ENCODE measurements at places on chromosomes 1 and 21.

- DNase-seq = no peak
Observed at GRCh38 chr21:44049182-44049581, 37.1 kb downstream of the TRAPPC10 start.

- DNase-seq = no peak
Observed at GRCh38 chr1:205532026-205532898, 27.8 kb downstream of the CDK18 start.

DNA sequence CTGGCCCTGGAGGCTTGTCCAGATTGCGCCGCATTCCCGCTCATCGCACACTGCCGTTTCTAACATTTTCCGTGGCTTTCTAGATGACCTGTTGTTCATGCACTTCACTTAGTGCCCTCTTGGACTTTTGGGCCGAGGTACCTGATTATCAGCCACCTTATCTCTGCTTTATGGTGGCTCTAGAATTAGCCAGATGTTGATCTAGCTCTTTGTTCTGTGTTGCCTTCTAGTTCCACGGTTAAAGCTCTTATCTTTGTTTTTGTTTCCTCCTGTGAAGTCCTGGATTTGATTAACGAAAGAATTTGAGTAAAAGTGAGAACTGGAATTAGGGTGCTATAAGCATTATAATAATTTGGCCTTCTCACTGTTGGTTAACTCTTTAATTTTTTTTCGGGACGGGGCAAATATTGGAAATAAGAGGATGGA is 945 bp downstream of the RNPEP start:
- DNase-seq = no peak

DNA sequence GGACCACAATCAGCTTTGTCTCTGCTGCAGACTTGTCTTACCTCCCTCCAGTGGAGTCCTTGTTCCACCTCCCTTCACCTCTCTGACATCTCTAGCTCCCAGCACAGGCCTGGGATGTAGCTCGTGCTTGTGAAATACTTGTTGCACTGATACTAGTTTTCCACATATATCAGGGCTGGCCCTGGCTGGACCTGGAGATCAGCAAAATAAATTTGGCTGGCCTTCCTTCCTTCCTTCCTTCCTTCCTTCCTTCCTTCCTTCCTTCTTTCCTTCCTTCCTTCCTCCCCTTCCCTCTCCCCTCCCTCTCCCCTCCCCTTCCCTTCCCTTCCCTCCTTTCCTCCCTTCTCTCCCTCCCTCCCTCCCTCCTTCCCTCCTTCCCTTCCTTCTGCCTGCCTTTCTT is 196.5 kb downstream of the HIVEP3 start:
- DNase-seq = no peak

DNA sequence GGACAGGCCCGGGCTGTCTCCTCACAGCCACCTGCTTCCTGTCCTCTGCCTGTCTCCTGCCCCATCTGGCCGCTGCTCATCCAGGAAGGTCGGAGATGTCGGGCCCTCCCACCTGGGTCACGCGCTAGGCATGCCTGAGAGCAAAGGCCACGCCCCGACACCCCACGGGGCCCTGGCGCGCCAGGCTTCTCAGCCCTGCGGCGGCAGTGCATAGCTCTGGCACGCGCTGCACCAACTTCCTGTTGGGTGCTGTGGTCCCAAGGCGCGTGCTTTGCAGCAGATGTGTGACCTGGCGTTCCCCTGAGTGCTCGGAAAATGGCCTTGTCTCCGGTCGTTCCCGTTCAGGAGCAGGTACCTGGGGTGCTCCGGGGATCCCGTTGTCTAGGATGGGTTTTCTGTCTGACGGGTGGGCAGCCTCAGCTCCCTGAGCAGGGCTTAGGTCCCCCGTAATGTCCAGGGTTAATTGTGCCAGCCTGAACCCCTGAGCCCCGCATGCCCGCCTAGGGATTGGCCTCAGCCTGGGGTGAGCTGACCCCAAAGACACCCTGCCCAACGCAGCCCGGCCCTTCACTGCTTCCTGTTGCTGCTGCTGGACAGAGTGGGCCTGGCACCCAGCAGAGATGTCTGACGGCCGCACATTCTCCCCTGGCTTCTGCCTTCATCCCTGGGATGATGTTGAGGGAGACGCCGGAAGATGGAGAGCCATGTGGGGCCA is 19.4 kb upstream of the KCNAB2 start:
- DNase-seq = peak; percentile 95

- DNase-seq = no peak
Observed at GRCh38 chr1:110151175-110151669, 928 bp downstream of the SLC6A17 start.

DNA sequence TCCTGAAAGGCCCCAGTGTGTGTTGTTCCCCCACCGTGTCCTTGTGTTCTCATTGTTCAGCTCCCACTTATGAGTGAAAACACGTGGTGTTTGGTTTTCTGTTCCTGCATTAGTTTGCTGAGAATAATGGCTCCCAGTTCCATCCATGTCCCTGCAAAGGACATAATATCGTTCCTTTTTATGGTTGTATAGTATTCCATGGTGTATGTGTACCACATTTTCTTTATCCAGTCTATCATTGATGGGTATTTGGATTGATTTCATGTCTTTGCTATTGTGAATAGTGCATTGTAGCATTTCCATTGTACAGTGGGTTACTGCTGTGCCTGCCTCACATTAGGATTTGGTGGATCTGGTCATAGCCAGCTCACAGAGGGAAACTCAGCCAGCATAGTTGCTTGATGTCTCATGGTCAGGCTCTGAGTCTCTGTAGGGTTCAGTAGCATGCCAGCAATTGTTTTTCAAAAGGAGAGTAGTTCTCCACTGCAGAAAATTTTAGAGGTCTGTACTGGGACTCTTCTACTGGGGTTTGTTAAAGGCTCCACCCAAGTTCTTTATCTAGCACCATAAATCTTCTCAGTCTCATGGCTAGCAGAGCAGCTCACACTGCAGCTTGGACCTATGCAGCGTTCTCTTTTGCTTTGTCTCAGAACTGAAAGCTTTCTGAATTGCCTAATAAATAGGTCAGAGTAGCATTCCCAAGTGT is 41.0 kb downstream of the RUNX3 start:
- no peak for DNase-seq

DNA sequence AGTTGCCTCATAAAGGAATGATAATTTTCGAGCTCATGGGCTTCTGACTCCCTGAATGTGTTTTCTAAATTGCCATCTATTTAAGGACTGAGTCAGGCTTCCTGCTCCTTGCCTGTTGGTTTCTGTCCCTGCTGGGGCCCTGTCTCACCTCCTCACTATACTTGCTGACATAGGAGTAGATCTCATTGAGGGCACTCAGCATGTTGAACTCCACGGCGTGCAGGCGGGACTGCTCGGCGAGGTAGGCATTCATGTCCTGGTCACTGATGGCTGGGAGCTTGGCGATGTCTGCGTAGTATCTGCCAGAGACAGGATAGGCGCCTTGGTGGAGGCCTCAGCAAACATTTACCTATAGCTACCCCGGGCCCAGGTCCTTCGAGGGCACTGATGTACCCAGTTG is 116.9 kb upstream of the CD34 start:
- DNase-seq = no peak
